ENCODE measurements at places on chromosomes 12 and 14.

DNA sequence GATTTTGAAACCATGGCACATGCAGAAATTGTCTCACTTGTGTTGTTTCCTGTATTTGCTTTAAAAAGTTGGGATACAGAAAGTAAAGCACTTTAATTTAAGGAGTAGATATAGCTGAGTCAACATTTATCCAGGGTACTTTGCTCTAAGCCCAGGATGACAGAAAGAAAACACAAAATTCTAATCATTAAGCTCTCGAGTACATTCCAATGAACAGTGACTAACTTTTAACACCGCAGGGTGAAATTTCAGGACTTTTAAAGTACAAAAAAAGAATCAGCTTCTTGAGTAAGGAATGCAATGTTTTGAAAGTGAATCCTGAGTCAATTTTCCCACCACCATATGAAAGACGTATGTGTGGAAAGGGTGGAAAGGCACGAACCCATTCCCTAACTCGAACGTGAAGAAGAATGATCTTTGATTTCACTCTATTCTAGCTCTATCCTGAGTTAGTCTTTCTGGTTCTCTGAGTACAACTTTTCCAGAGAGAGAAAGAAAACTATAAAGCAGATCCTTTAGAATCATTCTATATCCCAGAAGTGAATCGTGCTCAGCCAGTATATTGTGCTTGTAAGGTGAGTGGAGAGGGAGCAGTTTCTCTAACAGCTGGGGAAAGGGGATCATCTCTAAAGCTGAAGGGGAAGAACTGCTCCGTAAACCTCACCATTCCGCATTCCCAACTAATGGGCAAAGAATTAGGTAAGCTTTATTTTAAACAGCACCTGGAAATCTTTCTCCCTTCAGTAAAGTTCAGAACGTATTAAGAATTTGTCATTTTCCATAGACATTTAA, 779.0 kb upstream of the FLRT2 start:
- peak; percentile 91 for DNase-seq

GRCh38 chr12:113448873-113449272, 22.8 kb downstream of the LHX5 start:
- no peak for DNase-seq

DNA sequence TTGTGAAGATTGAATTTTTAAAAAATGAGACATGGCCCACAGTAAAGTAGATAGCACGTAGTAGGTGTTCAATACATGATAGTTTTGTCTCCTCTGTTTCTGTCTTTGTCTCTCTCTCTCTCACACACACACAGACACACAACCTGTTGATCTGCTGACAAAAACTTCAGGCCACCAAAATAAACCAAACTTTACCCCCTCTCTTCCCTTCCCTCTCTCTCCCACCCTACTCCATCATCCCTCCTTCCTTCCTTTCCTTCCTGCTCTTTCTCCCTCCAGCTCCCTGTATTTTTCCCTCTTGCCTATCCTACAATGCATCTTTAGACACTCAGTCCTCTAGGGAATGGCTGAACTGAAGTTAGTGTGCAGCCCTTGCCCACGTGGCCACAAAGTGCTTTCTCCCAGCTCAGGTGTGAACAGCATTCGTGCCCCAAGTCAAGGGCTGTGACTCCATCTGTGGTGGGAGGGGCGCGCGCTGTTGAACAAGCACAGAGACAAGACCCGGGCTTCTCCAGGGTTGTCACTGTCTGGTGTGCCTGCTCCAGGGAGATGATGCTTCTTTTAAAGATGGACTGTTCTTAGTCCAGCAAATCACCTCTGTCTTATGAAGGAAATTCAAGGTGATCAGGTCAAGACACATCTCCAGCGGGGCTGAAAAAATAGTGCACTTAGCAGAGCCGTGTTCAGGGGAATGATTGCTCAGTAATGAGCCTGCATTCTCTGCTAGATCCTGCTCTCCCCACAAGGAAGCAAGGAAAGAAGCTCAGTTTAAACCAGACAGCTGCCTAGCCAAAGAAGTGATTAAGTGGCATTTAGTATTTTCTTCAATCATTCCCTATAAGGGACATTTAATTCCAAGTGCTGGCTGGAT, 75.3 kb downstream of the WSCD2 start:
- no peak for DNase-seq

DNA sequence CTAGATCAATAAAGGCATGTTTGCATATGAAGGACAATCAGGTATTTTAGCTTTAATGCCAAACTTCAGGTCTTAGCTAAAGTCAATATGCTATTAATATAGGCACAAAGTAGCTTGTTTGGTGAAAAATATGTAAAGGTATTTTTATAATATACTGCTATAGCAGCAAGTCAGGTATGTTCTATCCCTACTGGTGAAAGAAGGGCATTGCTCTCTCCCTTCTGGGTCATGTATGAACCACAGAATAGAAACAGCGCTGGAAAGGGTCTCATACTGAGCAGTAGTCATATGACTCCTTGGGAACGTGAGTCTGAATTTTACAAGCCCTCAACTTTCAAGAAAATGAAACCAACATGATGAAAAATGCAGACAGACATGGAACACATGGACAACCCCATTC, 314.6 kb downstream of the GRIN2B start:
- no peak for DNase-seq

GRCh38 chr12:93060666-93061472, 131.8 kb upstream of the EEA1 start:
- DNase-seq = peak; percentile 90

DNA sequence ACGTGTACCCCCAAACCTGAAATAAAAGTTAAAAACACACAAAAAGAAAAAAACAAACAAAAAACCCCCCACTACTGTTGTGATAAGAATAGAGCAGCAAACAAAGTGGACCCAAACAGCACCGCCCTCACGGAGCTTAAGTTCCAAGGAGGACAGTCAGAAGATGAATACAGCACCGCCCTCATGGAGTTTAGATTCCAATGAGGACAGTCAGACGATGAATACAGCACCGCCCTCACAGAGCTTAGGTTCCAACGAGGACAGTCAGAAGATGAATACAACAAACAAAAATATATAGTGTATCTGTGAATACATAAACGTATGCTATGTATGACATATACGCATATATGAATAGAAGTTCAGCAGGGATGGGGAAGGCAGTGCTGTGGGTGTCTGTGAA, 353.8 kb downstream of the GLT1D1 start:
- no peak for DNase-seq

GRCh38 chr12:99223579-99223978, 424.0 kb upstream of the GARIN6 start:
- no peak for DNase-seq

DNA sequence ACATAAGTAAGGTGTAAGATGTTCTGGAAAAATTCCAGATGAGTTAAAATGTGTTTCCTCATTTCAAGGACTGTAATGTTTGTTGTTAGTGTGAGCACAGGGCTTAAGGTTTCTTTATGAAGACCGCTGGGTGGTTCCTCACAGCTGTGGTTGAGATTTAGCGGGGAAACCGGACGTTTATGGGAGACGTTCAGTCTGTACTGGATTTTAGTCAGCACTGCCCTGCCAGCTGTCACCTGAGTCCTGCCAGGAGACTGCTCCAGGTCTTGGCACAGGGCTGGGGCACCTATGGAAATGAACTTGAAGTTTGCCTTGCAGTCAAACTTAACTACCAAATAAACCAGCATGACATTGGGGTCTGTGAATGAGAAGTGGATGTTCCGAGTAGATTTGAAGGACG, 555.2 kb downstream of the DIO2 start:
- no peak for DNase-seq

- peak; percentile 78 for DNase-seq
These were observed 30.9 kb downstream of the ERGIC2 start for GRCh38 chr12:29350080-29350479.

DNA sequence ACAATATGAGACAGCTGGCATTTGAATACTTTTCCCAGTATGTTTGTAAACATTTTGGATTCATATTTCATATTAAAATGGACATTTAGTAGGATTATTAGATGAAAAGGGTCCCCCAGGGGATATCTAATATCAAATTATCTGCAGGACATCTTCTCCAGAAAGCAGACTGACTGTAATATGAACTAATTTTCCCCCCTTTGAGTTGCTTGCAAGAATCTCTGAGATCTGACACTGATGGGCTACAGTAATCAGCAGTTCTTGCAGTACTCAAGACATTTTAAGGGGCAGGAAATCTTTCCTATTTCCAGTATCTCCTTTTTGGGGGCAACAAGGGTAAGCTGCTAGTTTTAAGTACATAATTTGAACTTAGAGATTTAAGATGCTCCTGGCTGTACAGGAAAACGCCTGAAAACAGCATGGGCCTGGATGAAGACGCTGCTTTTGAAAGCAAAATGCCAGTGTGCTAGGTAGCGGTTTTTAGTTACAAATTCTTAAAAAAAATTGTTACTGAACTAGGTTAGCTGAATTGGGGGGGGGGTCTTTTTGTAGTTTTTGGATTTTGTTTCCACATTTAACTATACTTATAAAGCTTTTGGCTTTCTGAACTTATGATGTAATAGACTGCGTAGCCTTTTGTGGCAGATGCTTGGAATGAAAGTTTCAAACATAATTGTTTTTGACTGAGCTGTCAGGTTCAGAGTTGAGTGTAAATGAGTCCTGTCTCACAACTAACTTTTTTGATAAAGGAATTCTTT, 2.2 kb downstream of the FRMD6 start:
- DNase-seq = no peak

GRCh38 chr14:102495491-102496330, 13.9 kb downstream of the ANKRD9 start:
- no peak for DNase-seq

DNA sequence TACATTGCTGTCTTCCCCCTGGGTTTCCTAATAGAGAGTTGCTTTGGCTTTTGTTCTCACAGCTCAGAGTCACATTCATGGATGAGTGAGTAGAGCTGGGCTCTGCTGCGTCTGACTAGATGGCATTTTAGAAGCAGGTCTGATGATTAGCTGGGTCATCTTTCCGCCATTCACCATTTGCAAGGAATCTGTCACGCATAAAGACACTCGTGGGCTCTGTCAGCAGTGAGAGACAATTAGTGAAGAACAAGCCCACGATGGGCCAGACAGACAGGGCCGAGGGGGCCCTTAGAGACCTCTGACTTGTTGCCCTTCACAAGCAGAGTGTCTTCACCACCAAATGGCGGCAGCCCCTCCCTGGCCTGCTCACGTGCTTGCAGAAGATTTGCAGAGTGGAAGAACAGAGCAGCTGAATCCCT, 175.0 kb downstream of the CRADD start:
- DNase-seq = no peak

- DNase-seq = no peak
These were observed 5.9 kb upstream of the CYP46A1 start for GRCh38 chr14:99678198-99678597.

- peak; percentile 6 for DNase-seq
These were observed 38.2 kb upstream of the RIC8B start for GRCh38 chr12:106736051-106736957.

DNA sequence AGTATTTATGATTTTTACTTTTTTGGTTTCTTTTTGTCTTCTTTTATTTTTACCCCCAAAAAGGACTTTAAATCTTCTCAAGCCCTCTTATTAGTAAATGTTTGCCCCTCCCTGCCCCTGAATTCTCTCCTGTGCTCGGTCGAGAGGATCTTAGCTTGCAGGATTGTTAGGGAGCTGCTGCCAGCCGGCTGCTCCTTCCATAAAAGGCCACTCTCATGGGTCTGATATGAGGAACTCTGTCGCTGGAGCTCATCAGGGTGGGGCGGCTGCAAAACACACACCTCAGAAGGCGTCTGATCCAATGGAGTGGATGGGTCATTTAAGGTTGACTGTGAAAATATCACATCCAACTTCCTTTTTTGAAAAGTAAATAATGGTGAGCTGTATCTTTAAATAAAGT, 8.5 kb downstream of the LTBR start:
- DNase-seq = no peak

- peak; percentile 22 for DNase-seq
These were observed 54.7 kb downstream of the DDX51 start for GRCh38 chr12:132089407-132089910.

DNA sequence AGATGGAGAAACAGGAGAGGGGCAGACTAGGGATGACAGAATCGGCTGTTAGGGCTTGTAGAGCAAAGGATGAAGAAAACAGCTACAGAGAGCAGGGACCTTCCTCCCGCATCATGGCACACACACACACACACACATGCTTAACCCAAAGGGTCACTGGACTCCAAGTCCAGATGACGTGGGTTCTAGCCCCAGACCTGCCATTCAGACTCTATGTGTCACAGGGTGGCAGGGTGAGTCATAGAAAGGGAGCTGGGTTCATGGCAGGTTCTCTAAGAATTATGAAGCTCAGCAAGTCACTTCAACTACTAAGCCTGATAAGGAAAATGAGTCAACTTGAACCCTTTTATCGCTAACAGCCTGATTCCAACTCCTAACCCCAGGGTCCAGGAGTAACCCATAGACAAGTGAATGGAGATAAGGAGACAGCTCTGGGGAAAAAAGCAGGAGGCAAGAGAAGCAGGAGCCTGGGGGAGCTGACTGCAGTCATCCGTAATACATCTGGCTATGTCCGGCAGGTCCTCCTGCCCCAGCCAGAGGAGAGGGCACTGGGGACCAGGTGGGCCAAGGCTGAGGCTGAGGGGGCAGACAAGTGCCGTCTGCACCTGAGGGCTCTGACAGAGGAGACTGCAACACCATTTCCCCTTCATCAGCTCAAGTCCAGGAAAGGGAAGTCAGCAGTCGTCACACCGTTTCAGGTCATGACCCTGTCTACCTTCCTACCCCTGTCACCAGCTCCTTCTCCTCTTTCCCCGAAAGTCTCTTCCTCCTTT, 3.6 kb upstream of the TNFRSF1A start:
- peak; percentile 95 for DNase-seq

DNA sequence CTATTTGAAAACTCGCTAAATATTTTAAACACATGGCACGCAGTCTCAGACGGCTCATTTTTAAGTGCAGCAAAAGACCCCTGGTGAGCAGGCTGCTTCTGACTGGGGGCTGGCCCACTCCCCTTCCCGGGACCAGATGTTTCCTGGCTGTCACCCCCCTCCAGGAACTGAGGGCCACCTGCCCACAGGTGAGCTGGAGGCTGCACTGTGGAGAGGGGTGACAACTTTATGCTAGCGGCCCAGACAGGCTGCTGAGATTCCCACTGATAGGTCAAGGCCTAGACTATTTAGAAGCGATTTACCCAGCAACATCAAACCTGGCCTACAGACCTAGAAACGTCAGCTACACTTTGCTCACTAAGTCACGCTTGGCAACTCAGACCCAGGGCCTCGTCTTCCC, 92.1 kb downstream of the BCL11B start:
- DNase-seq = no peak

DNA sequence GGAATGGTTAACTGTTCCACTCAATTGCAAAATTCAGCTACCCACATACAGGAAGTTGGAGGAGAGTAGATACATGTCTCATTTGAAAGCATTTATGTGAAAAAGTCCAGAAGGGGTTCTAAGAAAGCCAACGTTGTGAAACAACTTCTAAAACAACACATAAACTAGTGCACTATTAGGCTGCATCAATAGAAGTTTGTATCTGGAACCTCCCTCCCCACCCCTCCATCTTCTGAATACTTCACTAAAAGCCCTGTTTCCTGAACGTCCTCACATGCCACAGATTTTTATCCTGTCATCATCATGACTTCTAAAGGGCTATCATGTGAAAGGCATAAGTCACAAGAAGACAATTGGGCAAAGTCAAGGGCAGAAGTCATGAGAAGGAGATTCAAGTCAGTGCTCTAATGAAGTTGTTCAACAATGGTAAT, 5.5 kb downstream of the KRT79 start:
- DNase-seq = no peak
